ENCODE measurements at places on chromosomes 13 and 19.

DNA sequence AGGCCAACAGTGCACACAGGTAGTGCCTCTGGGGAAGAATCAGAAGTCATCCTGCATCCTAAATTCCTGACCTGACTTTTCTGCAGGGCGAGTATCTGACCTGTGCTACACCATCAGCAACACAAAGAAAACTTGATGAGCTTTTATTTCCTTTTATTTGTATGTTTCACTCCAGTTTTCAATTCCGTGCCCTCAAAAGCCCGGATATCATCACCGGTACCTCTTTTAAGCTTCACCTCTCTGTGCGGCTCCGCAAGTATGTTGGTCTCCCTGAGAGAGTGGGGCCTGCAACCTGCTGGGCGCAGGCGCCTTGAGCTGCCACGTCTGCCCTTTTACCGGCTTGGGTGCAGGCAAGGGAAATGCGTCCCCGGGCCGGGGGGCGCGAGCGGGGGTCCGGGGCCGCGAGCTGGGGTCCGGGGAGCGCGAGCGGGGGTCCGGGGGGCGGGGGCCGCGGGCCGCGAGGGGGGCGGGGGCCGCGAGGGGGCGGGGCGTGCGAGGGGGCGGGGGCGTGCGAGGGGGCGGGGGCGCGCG is 4.3 kb upstream of the DUXA start:
- no peak for DNase-seq

GRCh38 chr13:33845572-33846302 is 27.8 kb downstream of the RFC3 start:
- no peak for DNase-seq

DNA sequence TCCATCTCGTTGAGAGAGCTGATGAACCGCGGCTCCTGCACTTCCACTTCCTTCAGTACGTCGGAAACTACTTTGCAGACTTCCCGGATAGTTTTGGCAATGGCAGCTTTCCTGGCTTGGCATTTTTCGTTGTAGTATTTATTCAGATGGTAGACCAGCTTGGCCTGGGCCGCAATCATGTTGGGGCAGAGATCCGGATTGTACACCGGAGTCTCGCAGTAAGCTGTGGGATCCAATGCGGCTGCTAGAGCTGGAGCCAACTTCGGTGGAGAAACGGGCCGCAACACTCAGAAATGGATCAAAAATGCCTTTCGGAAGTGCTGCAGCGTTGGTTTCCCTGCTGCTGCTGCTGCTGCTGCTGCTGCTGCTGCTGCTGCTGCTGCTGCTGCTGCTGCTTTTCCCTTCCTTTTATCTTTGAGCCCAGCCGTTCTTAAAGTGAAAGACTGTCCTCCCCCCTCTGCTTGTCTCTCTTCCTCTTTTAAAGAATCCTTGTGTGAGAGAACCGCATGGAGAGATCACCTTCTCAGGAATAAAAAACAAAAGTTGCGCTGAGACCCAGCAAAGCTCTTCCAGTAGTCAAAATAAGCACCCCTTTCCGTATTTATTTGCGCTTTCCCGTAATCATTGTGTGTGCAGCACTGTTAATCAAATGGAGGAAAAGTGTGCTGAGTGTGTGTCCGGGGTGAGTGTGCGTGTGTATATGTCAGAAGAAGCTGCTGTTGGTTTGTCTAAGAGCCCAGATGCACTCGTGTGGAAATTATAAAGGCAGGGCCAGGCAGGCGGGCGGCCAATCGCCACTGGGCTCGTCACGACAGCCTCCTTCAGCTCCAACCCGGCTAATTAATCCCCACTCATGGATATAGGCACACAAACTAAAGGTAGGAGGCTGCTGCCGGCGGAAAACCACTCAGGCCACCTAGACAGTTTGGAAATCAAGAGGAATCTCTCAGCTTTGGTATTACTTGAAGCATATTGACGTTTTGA is at the start of gene MAB21L1:
MAB21L1 (minus strand) TSS at position 730 of the 984 bp plus-strand sequence; CDS start at position 179, 551 bp downstream.
- no peak for DNase-seq

- no peak for DNase-seq
Measured at GRCh38 chr19:18029617-18030338, 21.8 kb downstream of the ARRDC2 start.

DNA sequence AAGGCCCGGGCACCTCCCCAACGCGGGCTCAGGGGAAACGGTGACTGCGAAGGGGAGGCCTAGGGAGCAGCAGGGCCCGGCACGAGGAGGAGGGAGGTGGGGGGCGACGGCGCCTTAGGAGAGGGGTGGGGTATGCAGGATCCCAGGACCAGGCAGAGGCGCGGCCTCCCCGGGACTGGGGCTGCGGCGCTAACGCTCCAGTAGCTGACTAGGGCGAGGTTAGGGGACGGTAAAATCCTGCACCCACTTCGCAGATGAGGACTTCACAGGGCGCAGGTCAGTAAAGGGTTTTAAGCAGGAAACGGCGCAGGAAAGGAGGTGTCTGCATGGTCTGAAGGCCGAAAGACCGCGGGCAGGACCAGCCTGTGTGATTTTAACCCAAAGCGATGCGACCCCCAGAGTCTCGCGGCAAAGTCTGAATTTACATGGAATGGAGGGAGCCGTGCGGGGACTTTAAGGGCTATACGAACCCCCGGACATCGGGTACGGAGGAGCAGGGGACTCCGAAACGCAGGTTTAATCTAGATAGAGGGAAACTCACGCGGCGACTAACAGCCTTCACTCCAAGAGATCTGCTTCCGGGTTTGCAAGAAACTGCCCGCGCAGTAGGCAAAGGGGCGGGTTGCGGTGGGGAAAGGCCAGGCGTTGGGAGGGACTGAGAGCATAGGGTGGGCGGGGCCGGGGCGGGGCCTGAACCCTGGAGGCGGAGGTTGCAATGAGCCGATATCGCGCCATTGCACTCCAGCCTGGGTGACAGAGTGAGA is at the start of gene ZNF665:
ZNF665 (minus strand) TSS at position 588 of the 764 bp plus-strand sequence. CDS start 10,460 bp downstream, outside the sequence.
- peak; percentile 60 for DNase-seq

GRCh38 chr19:16473875-16474392 is 2.2 kb upstream of the EPS15L1 start:
- DNase-seq, result no peak

- no peak for DNase-seq
Measured at GRCh38 chr13:106077017-106077416, 458.4 kb downstream of the EFNB2 start.

GRCh38 chr13:28843639-28844038 is 23.5 kb downstream of the MTUS2 start:
- no peak for DNase-seq

- DNase-seq, result no peak
Measured at GRCh38 chr13:26071691-26072090, 19.9 kb upstream of the SHISA2 start.

DNA sequence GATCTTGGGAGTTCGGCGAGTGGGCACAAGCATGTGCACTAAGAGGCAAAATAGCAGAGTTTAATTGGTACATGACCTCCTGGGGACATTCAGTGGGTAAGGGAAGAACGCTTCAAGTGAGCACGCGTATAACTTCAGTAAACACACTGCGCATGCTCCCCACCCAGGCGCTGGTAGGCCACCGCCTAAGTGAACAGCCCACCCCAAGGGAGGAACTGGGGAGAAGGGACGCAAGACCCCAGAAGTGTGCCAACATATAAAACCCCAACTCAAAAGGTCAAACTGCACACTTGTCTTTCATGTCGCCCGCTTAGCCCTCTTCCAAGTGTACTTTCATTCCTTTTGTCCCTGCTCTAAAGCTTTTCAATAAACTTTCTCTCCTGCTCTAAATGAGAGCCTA is 10.5 kb upstream of the NTN5 start:
- DNase-seq, result no peak

DNA sequence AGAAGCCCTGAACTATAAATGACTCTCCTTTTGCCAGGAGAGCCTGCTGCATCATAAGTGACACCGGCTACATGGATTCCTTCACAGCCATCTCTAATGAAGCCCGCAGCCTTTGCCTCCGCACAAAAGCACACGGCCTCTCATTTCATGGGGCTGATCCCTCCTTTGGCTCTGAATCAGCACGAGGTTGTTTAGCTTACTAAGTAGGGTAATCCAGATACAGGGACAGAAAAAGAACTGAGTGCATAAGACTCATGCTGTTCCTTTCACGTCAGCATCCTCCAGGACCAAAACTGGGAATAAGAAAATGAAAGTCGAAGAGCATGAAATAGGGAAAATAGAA is 136.3 kb downstream of the DCT start:
- no peak for DNase-seq

DNA sequence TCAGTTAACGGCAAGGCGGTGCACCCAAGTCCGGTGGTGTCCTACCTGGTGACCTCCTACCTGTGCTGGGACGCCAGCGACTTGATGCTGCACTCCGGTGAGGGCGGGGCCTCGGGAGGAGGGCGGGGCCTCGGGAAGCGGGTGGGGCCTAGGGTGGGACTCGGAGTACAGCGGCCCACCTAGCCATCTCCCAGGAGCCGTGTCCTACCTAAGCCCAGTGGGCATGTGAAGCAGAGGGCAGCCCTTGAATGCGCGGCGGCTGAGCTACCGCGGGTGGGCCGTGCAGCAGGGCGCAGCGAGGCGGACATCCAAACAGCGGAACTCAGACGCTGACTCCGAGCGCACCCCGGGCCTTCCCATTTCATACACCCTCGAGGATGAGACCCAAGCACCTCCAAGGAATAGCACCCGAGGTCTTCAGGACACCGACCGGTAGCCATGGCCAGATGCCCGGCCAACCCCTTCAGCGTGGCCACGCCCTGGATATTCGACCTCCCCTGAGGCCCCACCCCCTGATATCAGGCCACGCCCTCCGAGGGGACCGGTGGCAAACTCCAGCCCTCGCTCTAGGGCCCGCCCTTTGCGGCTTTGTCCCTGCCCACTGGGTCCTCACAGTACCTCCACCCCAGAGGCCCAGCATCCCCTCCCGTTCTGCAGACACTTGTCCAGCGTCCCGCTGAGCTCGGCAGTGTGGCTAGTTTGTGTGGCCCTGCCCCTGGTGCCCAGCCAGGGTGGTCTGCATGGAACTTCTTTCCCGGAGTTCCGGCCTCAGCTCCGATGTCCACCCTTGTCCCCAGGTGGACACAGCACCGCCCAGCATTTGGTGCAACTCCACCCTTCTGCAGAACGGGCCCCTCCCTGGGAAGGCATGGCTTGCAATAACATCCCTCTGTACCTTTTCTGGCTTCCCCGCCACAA is 5.4 kb downstream of the KLK1 start:
- no peak for DNase-seq

- DNase-seq, result no peak
Measured at GRCh38 chr19:23789246-23789645, 30.6 kb upstream of the ZNF681 start.

DNA sequence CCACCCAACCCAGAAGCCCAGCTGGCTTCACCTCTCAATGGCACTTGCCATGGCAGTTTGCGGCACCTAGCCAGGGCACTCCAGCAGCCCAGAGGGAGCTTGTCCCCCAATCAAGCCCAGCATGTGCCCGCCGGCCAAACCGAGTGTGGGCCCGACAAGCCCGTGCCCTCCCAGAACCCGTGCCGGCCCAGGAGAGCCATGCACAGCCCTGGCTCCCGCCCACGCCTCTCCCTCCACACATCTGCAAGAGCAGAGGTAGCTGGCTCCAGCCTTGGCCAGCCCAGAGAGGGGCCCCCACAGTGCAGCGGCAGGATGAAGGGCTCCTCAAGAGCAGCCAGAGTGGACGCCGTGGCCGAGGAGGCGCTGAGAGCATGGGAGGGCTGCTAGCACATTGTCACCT is 2278.0 kb upstream of the PCDH20 start:
- DNase-seq, result no peak

GRCh38 chr13:79481685-79482052 is 714 bp downstream of the NDFIP2 start:
- peak; percentile 61 for DNase-seq

Measured in stimulated activated CD8-positive, alpha-beta memory T cell treated with anti-CD3 and anti-CD28 coated beads, Interleukin-4, amount 100 ng/mL, for 4 hours (primary cell).